ENCODE measurements at places on chromosomes 12 and 14.

- DNase-seq: no peak
Observed at GRCh38 chr14:30373053-30373452, 185.9 kb upstream of the G2E3 start.

DNA sequence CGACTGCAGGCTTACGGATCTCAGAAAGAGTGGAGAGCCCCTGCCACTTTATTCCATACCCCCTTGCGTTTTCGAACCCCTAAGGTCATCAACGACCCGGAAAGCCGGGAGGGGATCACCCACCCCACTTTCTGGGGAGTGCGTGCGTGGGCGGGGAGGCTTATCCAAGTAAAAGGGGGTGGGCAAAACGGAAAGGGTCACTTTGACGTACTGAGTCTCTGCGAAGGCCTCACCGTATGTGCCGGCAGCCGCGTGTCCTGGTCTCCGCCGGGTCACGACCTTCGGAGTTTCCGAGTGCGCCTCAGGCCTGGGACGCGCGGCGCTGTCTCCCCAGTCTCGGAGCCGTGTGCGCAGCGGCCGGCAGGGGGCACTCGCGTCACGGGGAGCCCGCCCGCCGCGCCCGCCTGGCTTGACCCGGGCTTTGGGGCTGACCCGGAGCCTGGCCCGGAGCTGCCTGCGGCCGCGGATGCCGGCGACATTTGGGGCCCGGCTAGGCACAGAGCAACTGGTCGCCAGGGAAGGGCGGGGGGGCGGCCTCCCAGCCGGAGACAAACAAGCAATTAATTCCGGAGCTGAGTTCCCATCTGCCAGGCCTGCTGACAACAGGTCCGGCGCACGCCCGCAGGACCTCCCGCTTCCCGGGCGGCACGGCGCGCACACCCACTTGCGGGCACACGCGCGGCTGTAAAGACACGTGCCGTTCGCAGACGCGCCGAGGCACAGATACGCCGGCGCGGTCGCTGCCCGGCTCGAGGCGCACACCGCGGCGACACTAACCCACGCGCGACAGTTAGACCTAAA is 890 bp upstream of the KIF26A start:
- peak; percentile 29 for DNase-seq

- DNase-seq: no peak
Observed at GRCh38 chr12:88578276-88579160, 1.8 kb downstream of the KITLG start.

- DNase-seq: no peak
Observed at GRCh38 chr14:66643344-66643743, 135.4 kb downstream of the GPHN start.

DNA sequence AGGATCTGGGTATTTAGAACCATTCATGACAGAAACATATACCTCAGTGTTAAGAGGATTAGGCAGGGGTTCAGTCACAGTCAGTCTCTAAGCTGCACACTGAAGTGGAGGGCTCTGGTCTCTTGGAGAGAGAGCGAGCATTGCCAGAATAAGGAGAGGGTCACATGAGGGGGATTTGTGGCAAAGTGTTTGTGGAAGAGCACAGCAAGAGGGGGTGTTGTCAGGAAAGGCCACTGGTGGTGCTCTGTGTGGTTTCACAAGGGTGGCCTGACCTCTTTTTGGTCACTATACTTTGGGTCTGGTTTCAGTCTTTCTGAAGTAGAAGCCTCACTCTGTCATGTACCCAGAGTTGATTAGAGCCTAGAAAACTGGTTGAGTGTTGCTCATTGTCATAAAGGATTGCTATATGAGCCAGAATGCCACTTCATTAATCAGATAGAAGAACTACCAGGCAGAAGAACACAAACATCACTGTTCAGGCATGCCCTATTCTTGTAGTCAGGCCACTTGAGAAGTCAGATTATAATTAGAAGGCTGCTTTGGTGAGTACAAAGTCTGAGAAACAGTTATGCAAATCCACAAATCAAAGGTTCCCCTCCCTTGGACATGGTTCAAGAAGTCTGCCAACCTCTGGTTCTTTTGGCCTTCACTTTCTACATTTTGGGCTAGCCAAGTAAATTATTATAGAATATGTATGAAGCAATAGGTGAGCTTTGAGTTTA is 8.4 kb downstream of the TMEM19 start:
- no peak for DNase-seq

DNA sequence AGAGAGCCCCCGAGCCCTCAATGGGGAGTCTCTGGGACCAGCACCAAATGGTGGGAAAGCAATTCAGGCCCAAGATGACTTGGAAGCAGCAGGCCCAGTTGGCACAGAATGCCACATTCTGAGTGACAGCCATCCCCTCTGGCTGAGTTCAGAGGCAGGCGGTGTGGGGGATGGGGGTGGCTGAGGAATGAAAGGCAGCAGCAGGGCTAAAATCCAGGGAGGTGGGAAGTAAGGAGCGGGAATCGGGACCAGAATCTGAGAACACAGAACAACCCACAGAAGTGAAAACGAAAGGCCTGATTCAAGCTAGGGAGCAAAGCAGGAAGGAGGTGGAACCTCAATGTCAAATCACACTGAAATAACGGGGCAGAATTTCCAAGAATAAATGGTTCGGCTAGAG is 171.2 kb downstream of the CALM1 start:
- no peak for DNase-seq

DNA sequence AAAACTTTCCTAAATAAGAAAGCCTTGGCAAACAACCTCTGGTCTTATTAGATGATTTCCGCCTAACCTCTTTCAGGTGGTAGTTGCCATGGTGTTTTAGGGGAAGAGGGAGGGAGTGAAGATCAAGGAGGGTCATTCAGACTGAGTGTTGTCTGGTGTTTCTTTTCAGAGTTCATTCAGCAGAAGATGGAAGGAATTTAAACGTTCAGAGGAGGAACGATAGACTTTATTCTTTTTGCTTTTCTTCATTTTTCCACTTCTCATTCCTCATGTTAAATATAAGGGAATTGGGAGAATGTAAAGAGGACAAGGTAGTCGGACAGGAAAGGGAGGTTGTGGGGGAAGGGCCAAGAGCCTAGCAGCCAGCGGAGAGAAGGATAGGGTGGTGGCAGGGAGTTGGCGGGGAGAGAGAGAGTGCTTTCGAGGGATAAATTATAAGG is 17.4 kb upstream of the SALL2 start:
- no peak for DNase-seq

DNA sequence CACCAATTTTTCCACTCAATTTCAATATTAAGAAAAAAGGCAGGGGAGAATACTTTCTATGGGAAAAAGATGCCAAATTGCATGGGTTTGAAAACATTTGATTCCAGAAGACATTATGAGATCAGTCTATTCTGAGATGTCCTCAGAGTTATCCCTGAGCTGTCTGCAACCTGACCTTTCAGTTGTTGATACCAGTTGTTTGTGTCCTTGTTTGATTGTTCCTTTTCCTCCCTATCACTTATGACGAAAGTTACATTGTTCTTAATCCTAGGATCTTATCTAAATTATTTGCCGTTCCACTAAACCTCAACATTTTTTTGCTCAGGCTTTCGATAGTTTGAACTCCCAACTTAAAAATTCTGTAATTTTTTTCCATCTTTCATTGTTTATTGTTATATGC is 336.3 kb upstream of the NOVA1 start:
- DNase-seq: no peak

GRCh38 chr14:101877766-101878165 is 86.6 kb upstream of the DYNC1H1 start:
- DNase-seq: no peak

- DNase-seq: no peak
Observed at GRCh38 chr12:51531978-51532497, 59.0 kb upstream of the SCN8A start.

DNA sequence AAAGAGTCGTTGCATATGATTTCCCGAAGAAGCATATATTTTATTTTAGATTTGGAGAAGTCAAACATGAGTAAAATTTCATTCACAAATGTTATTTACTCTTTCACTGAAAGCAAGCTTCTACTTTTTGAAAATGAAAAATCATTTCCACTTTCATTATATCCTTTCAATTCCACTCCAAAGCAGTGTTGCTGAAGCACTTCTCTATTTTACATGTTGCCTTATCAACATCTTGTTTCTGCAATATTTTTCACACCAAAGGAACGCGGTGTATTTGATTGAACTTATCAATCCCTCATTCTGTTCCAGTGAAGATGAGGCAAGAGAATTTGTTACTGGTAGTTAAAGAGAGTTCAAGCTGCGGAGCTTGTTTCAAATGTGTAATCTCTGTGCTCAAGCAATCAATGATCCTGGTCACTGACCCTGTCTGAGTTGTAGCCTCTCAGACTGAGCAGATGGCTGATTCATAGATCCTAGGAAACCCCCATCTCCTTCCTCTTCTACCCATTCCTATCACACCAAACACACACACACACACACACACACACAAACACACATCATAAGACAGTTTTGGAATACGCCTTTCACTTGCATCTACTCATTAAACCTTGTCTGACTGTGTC is 236.2 kb upstream of the FLRT2 start:
- DNase-seq: no peak

DNA sequence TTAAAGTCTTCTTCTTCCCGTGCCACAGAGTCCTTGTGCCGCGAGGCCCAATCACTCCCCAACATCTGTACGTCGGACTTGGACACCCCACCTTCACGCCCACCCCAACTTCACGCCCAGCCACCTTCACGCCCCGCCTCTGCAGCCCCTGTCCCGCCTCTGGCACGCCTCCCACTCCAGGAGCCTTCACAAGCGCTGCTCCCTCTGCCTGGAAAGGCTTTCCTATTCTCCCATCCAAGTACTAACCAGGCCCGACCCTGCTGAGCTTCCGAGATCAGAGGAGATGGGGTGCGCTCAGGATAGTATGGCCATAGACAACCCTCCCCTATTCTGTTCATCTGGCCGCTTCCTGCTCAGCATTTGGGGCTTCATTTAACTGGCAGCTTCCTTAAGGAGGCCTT is 17.3 kb upstream of the EIF5 start:
- DNase-seq: no peak

GRCh38 chr14:96245710-96246538 is 10.1 kb upstream of the BDKRB1 start:
- no peak for DNase-seq

- DNase-seq: no peak
Observed at GRCh38 chr12:62192903-62193250, 67.3 kb upstream of the USP15 start.

GRCh38 chr14:95776798-95777534 is 63.0 kb upstream of the TCL1A start:
- DNase-seq: no peak

- DNase-seq: no peak
Observed at GRCh38 chr12:53953831-53954693, 641 bp upstream of the HOXC12 start.

DNA sequence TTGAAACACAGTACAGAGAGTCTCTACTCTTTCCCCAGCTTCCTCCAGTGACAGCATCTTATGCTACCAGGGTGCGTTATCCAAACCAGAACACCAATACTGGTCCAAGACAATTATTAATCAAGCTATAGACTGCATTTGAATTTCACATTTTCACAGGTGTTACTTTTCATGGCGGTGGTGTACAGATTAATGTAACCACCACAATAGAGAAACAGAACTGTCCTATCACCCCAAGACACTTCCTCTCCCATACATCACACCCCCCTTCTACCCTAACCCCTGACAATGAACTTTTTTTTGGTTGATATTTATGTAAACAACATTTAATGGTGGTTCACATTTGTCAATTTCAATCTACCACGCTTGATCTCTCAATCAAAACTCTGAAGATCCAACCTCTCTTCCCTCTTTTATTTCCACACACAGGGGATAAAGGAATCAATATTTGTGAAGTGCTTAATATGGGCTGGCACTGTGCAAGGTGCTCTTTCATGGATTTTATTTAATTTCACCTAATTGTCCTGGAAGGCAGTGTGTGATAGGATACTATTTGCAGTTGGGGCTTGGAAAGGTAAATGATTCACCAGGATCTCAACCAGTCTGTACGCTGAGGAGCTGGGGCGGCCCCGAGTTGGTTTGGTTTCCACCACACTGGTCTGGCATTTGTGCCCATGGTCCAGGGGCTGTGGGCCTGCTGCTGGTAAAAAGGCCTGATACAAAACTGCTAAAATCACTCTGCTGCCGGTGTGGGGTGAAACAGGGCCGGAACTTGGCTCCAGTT is 54.6 kb upstream of the DICER1 start:
- DNase-seq: no peak

DNA sequence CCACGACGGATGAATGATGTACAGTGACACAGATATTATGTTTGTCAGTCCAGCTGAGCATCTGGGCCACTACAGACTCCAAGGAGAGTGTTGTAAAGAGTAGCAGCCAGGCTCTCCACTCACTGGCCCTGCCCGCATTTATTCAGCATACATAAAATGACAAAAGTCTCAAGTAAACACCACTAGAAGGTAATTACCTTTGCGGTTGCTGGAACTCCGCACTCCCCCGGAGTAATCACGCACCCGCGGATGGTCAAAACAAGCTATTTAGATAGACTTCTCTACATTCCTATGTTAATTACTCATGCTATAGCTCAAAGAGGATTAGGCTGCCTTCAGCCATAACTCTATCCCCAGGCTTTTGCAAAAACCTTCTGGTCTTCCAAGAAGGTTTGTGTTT is 18.8 kb upstream of the STRAP start:
- DNase-seq: no peak

All from activated gamma-delta T cell (primary cell).